PC-9 (cell line): ENCODE measurements at places on chromosomes 3 and 15. TPM values are rescaled to one million over a fixed set of nuclear protein-coding genes. Genes with fewer than 3 reads are reported as not detected.

DNA sequence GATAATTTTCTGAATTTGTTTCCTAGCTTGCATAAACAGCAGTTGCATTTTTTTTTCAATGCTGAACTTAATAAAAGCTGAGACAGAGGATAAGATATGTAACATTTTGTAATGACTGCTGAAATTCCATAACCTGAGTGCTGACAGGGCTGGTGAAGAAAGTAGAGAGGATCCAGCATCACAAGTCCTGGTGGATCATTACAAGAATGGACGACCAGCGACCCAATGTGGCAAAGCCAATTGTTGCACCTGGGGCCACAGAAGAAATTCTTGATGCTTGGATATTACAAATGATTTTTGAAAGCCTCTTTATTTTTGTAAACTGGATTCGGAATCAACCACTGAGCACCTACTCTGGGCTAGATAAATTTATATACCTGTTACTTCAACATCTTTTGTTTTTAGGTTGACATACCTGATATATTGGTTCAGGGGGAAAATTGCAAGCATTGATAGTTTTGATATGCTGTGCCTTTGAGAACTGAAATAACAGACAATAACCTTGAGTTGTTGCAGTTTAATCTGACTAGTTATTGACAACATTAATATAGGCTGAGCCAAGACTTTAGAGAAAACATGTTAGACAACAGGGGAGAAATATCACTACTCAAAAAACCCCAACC, 3.9 kb upstream of the ACTL6A start:
- DNase-seq = peak; percentile 73

- no peak for DNase-seq
Observed at GRCh38 chr3:95334461-95334860, 1271.6 kb downstream of the NSUN3 start.

DNA sequence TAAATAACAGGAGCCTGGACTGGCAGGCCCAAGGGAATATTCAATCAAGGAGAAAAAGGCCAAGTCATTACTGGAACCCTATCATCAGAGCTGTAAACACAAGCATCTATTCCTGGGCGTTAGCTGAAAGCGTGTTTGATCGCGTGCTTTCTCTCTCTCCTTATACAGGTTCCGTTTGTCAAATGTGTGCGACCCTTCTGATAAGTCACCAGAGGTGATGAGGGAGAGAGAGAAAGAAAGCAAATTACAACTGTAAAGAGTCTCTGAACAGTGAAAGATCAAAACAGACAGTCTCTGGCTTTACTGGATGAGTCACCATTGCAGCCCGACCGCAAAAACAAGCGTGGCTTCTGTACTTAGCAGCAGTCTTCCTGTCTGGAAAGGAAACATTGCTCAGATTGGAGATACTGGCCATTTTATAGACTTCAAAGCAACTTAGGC, 39.5 kb upstream of the TPRG1 start:
- DNase-seq = peak; percentile 78

DNA sequence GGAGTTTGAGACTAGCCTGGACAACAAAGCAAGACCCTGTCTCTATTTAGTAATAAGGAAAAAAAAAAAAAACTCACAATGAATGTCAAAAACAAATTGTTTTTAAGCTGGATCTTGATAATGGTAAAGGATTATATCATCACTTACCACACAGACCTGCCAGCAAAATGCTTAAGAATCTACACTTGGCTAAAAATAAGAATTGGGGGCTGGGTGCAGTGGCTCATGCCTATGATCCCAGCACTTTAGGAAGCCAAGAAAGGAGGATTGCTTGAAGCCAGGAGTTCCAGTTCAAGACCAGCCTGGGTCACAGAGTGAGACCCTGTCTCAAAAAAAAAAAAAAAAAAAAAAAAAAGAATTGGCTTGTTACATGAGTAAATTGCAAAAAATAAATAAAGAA, 31.0 kb downstream of the ACAP2 start:
- DNase-seq = no peak

DNA sequence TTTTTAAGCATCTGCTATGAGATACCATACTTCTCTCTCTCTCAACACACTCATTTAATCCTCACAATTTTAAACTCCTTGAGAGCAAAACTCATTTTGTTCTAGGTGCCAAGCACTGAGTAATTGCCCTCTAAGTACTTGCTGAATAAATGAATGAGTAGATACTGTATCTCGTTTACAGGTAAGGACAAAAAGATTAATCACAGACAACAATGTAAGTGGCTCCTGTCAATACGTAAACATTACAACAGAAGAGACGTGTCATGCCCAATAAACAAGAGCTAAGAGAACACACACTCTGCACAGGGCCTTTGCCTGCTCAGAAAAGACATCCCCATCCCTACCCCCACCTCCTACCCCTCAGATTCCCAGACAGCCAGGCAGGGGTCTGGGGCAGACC, 59.8 kb downstream of the CHSY1 start:
- no peak for DNase-seq

The ITIH4 gene
- 2.5 and 3.2 TPM in 2 replicates for total RNA-seq

DNA sequence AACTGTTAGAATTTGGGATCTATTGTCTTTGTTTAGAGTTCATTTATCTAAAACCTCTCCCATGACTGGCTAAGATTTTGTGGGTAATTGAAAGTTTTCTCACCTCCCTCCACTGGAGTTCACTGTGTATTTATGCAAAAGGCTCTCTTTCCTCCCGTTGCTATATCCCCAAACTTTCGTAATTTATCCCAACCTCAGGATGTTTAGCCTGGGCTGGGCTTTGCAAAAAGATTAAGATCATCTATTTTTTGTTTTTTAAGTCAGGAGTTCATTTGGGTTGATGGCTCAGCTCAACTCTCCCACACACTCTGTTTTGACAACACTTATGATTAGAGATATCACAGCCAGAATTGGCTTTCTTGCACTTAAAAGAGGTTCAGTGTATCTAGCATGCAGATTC, 27.0 kb downstream of the SUCNR1 start:
- DNase-seq = no peak

DNA sequence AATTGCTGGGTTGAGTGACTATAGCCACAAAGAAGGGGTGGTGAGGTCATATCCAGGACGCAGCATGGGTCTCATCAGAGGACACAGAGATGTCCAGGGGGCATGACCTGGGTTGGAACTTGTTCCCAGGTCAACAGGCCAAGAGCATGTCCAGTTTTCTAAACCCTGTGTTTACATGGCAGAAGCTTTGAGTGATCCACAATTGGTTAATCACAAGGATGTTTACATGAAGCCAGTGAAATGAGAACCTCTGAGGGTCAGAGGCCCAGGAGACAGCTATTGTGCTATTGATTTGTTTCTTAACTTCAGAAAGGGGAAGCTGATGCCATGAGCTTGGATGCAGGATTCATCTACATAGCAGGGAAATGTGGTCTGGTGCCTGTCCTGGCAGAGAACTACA, 42.2 kb upstream of the TOPBP1 start:
- DNase-seq = no peak
